Naive thymus-derived CD8-positive, alpha-beta T cell (primary cell): ENCODE measurements at places on chromosomes 2 and 18.

GRCh38 chr18:59778434-59778833 is 81.2 kb upstream of the CCBE1 start:
- DNase-seq: no peak

DNA sequence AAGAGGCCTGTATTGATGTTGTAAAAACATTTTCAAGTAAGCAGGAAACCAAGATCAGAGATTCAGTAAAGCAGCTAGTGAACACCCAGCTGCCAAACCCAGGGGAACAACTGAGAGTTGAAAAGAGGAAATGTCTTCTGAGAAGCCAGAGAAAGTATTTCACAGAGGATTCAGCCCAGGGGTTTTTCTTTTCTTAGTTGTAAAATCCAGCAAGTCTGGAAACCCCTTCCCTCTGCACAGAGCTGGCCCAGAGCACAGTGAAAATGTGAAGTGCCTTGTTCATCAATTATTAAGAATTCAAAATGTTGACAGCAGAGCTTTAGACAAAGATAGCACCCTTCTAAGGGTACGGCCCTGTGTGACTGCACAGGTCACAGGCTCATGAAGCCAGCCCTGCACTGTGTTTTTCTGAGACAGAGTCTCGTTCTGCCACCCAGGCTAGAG is 28.4 kb downstream of the AFF3 start:
- no peak for DNase-seq

GRCh38 chr2:134250840-134251461 is 2.9 kb upstream of the MGAT5 start:
- no peak for DNase-seq

DNA sequence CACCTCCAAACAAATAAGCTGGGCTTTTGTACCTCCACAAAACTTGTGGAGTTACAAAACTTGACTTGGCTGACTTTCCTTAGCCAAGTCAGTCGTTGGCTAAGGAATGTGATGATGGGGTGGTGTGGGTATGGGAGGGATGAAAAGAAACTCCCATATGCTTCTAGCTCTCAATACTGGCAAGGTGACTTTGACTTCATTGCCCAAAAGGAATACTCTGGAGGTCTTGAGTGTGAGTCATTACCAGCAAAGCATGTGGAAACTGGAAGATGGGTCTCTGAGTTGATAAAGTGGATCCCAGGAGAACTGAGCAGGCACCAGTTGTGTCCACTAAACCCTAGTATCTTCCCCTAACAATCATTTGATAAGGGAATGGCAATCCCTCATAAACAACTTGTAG is 226.7 kb downstream of the GULP1 start:
- DNase-seq: no peak

DNA sequence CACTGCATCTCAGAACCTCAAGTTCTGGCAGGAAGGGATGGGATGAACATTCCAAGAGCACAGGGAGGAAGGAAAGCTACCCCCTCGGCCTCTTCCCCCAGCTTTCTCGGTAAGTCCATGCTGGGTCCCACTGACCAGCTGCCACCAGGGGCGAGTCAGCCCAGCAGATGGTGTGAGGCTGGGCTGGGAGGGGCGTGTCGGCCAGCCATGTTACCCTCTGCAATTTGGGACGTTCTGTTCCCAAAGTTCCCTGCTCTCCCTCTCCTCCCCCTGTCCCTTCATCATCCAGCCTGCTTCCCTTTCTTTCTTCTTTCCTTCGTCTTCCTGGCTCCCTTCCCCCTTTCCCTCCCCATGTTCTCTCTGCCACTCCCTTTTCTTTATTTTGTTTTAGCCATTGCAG is 74.3 kb upstream of the TNP1 start:
- no peak for DNase-seq

- no peak for DNase-seq
Measured at GRCh38 chr2:85744741-85745601, 8.8 kb upstream of the ATOH8 start.

DNA sequence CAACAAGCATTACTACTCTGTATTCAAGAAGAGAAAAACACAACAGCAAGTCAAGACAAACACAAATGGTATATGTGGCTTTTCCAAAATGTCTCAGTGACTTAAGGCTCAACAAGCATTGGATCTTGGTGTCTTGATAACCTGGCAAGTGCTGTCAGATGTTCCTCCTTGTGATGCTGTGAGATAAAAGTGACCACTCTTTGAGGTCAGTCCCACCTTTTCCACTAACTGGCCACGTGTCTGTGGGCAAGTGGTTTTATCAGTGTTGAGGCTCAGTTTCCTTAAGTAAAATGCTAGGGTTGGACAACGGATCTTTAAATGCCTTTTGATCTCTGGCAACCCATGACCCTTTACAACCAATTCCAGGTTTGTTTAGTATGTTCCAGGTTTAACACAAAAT is 98.7 kb downstream of the BCL2 start:
- no peak for DNase-seq

DNA sequence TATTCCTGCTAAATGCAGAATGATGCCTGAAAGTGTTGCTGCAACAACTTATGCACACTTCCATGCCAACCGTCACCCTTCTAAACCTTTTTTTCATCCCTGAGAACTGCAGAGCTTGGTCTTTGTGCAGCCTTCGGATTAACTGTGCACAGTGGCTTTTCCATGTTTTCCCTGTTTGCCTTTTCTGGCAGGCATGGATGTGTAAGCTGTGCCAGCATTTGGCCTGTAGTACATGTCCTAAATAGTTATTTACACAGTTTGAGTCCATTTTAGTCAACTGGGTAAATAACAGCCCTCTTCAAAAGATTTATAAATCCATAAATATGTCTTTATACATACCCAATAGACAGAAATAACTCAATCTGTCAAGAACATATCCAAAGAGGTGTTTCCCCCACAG is 31.5 kb downstream of the MEIS1 start:
- DNase-seq: no peak

DNA sequence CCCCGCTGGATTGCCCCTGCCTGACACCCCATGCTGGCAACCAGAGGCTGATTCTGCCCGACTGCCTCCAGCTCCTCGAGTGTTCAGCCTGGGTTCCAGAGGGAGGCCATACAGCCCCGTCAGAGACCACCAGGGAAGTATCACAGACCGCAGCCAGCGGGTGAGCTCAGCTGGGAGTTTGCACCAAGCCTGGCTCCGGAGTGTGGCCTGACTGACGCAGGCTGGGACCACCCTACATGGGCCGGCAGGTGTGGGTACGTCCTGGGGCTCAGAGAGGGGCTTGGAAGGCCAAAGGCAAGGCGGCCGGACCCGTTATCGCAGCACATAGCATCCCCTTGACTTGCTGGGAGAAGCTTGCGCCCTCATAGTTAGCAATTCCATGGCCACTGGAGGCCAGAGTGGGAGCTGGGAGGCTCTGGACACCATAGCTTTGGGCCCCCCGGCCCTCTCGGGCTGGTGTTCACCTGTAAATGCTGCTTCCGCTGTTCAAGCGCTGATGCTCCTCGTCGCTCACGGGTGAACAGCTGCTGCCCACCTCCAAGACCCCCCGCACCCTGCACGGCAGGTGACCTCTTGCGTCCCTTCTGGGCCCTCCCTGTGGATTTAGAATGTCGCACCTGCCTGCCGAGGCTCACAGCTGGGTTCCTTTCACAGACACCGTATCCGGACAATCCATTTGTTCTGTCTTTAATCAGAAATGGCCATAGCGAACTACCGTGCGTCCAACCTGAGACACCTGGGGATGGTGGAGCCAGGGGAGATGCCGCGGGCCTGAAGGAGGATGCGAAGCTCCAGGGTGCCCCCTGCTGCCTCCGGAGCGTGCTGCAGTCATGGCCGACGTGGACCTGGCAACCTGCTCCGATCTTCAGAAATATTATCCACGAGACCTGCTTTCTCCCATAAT is 31.2 kb upstream of the SLC66A3 start:
- peak; percentile 17 for DNase-seq

- DNase-seq: no peak
Measured at GRCh38 chr2:21067859-21068537, 24.1 kb upstream of the APOB start.

GRCh38 chr2:133941666-133942065 is 312.2 kb upstream of the MGAT5 start:
- no peak for DNase-seq

DNA sequence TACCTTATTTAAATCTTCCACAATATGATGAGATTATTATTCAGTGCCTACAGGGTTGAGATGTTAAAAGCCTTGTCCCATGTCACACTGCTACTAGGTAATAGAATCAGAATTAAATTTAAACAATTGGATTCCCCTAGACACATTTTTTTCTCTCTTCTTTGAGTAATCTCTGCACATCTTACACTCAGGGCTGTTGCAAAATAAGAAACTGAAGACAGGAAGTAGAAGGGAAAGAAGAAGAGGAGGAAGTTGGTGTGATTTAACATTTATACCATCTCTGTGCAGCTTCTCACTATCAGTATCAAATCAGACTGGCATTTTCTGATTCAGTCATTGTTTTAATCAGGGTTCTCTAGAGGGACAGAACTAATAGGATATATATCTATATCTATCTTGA is 677.6 kb downstream of the IRS1 start:
- DNase-seq: no peak

- peak; percentile 10 for DNase-seq
Measured at GRCh38 chr2:231780123-231780908, 766 bp downstream of the PDE6D start.

- no peak for DNase-seq
Measured at GRCh38 chr2:122754561-122754960, 999.1 kb downstream of the TSN start.

GRCh38 chr2:44121899-44122298 is 46.8 kb upstream of the PPM1B start:
- no peak for DNase-seq

DNA sequence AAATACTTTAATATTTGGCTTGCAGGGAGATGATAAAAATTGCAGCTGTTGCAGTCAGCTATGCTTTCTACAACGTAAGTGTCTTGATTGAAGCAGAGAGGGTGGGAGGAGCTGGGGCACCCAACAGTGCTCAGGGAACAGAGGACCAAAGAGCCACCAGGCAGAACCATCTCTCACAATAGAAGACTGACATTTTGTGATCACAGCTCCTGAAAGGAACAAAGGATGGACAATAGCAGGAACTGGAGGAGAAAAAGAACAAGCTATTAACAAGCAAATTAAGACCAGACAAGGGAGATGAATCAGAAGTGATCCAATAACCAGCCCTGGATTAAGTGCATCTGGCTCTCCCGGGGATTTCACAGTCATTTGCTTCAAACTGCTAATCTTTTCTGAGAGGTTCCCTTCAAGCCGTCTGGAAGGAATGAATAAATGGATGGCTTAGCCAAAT is 65.7 kb upstream of the SMAD2 start:
- DNase-seq: no peak

- no peak for DNase-seq
Measured at GRCh38 chr18:59231877-59232276, 11.9 kb downstream of the GRP start.

DNA sequence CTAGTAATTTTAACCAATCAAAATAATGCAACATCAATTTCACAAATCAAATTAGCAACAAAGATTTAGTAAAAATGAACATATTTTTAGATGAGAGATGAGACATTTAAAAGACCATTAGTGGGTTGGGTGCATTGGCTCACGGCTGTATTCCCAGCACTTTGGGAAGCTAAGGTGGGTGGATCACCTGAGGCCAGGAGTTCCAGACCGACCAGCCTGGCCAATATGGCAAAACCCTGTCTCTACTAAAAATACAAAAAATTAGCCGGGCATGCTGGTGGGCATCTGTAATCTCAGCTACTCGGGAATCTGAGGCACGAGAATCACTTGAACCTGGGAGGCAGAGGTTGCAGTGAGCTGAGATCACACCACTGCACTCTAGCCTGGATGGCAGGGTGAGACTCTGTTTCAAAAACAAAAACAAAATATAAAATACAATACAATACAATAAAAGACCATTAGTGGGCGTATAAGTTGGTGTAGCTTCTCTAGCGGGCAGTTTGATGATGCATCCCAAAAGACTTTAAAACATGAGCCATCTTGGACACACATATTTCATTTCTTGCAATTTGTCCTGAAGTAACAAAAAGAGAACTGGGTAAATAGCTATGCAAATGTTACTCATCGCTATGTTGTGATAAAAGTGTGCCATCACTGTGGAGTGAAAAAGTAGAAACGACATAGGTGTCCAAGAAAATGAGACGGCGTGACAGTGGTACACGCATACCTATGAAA is 101.8 kb downstream of the COL6A3 start:
- DNase-seq: no peak

- no peak for DNase-seq
Measured at GRCh38 chr2:64639691-64640090, 14.0 kb downstream of the SERTAD2 start.

- DNase-seq: no peak
Measured at GRCh38 chr2:103401621-103402020, 639.8 kb downstream of the TMEM182 start.

DNA sequence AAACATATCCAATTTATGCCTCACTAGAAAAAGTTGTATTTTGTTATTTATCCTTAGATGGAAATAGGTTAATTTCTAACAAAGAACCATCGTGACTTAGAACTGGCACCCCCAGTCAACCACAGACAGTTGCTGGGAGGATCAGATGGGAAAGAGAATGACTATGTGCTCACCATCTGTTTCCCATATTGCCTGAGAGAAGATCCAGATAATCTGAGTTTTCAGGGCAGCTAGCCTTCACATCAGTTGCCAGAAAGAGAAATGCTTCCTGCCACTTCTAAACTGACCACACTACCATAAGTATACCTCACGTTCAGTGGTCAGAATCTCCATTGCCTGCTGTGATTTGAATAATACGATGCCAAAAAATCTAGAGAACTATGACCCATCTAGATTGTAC is 28.4 kb upstream of the NEB start:
- no peak for DNase-seq

DNA sequence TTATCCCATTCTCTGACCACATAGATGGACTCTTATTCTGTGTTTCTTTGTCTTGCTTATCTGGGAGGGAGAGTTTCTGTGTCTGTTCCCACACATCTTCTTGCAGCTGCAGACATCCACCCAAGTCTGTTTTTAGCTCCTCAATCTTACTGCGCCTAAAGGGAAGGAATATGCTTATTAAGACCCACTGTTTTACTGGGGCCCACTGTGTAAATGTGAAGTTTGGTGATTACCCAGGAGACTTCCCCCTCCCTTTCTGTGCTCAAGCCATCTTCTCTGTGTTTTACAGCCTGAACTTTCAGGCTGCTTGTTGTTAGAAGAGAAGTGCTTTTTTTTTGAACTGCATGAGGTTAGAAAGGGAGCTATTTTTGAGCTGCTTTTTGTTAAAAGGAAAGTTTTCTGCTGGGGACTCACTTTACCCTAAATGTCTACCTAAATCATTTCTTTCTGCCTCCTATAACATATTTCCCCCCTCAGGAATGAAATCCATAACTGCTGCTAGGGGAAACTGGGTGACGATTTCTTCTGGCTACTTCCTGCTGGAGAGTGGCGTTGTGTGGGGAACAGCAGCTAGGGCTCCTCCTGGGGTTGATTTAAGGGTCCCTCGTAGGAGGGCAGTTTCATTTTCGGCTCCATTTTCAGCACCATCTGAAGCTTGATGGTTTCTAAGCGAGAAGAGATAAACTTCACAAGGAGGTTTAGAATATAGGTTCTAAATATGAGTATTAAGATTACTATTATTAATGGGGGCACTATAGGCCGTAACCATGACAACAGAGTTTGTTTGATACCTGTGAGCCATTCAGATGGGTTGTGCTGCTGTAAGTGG is 39.5 kb upstream of the GMCL1 start:
- no peak for DNase-seq

- no peak for DNase-seq
Measured at GRCh38 chr2:98343285-98343684, 3.0 kb upstream of the CNGA3 start.
